Activated CD4-positive, alpha-beta T cell treated with anti-CD3 and anti-CD28 coated beads, Interleukin-2, amount 10 ng/mL, durations not matched to agents 7 days and 5 days (primary cell): ENCODE measurements at places on chromosomes 16 and 17. TPM values are rescaled to one million over a fixed set of nuclear protein-coding genes. Genes with fewer than 3 reads are reported as not detected.

- DNase-seq, result peak; percentile 54
Measured at GRCh38 chr17:65750631-65751115, 189.2 kb upstream of the AXIN2 start.

- no peak for DNase-seq
Measured at GRCh38 chr16:26547681-26548080, 519.0 kb upstream of the C16orf82 start.

DNA sequence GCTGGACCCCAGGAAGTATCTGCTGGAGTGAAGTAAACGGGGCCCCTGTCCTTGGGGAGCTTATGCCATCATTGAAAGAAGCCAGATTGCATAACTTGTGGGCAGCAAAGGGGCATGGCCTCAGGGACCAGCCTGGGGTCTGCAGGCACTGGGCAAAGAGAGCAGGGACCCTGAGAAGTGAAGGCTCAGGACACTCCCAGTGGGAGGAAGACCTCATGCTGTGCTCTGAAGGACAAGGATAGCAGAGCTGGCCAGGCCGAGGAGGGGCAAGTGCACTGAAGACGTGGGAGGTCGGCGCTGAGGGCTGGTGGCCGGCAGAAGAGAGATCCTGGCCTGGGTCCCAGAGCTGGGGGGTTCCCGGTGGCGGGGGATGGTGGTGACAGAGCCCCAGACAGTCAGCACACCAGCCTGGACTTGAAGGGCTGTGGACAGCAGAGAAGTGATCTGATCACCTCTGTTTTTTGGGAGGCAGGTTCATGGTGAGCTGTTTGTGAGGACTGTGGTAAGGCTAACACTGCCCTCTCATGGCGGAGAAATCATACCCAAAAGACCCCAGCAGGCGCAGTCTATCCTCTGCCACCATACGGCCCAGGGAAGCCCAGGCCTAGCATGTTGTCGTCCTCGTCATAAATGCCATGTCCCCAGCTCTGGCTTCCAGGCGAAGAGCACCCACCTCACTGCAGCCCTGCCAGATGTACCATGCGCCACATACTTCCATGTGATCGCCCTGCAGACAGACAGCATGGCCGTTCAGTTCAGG, 7.1 kb upstream of the CNP start:
- DNase-seq, result no peak

DNA sequence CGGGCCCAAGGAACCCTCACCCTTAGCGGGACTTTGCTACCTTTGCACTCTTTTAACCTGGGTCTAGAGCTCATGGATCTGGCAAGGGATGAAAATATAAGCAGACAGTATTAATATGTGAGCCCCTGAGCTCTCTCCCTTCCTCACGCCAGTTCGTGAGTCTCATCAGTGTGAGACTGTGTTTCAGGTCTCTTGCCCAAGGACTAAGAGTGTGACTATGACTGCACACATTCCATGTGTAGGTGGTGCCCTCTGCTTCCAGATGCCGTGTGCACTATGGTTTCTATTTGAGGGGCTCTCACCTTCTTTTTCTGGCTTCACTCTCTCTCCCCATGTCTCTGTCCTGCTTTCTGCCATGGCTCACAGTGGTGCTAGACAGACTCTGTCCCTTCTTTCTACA, 40.5 kb downstream of the DHRS7B start:
- no peak for DNase-seq

DNA sequence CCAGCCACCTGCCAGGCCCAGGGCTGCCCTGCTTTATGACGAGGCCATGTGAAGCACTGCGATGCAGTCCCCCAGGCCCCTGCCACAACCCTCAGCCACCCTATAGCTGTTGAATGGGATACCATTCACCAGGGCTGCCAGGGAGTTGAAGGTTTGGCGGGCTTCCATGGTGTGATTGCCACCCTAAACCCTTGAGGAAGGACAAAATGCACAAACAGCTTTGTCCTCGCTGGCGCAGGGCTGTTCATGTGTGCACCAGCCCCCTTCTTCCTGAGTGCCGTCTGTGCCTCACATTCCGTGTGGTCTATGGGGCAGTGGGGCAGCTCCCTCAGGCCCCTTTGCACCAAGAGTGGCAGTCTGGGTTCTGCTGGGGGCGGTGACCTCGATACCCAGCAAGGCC, 25.3 kb downstream of the NARF start:
- no peak for DNase-seq

DNA sequence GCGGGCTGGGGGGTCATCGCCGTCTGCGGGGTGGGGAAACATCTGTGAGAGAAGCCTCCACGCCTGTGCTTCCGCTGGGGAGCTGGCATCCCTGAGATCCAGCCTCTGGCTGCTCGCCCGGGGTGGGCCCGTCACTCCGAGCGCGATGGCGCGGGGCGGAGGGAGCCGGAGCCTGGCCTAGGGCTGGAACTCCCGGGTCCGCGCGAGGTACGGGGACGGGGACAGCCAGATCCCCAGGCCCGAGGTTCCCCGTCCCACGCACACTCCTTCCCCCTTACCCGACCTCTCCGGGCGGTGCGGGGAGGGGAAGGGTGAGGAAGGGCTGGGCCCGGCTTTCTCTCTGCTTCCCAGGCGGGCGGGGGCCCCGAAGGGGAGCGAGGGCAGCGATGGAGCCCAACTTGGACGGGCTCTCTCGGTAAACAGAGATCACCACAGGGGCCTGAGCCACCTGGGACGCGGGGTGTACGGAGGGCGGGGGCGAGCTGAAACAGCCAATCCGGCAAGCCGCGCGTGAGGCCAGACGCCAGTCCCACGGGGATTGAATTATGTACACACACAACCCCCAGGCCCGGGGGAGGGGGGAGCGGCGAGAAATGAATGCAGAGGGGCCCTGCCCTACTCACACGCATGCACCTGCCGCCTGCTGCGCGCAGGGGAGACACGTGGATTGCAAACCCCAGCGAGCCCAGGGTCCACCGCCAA, at the start of gene SLC16A11:
SLC16A11 (minus strand) TSS at position 596 of the 702 bp plus-strand sequence; CDS start at position 17, 579 bp downstream.
- peak; percentile 24 for DNase-seq

TSPOAP1 gene
- total RNA-seq, result 44.1 TPM

DNA sequence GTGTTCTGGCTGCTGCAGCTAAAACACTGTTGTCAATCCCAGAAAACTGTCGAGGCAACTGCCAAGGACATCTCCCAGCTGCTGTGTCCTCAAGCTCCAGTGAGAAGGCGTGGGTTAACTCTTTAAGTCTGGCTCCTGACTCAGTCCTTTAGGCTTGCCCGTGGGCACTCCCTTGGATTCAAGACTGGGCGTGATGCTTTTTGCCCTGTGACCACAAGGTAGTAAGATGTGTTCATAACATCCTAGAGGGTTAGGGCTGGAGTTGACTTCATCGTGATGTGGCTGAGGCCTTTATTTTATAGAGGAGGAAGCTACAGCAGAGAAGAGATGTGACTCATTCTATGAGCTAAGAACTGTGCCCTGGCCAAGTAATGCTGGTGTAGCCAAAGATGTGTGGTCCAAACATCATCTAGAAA, 50.9 kb upstream of the TEKT3 start:
- DNase-seq, result no peak

- DNase-seq, result no peak
Measured at GRCh38 chr17:64074704-64075426, 54.4 kb upstream of the ICAM2 start.

OR1A2 gene
- not detected for total RNA-seq

DNA sequence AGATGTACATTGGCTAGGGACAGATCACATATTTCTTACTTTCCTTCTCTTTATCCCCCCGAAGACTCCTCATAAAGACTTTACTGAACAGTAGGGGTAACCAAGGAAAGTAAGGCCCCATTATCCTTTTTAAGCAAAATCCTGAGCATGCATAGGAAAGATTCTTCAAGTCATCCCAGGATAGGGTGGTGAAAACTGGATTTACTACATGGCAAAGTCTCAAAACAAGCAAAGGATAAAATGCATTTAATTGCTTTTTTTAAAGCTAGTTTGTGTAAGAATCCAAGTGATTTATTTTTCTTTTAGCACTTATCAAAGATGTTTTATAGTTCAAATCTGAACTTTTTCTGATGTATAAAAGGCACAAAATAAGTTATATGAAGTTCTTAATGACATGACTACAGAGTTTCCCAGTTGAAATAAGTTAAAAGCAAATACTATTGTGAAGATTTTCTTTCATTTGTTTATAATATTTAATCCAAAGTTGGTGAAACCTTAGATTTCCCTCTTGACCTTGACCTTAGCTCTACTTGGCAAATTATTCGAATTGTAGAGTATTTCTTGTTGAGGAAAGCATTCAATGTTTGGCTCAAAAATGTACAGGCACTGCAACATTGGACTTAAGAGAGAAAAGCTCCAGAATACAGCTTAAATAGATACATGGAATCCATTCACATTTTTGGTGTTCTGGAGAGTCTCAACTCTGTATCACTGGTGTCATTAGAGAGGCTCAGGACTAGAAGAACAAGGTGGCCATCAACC, 104.3 kb downstream of the ABCA8 start:
- no peak for DNase-seq

RNF112 gene
- 0.67 TPM for total RNA-seq

DNA sequence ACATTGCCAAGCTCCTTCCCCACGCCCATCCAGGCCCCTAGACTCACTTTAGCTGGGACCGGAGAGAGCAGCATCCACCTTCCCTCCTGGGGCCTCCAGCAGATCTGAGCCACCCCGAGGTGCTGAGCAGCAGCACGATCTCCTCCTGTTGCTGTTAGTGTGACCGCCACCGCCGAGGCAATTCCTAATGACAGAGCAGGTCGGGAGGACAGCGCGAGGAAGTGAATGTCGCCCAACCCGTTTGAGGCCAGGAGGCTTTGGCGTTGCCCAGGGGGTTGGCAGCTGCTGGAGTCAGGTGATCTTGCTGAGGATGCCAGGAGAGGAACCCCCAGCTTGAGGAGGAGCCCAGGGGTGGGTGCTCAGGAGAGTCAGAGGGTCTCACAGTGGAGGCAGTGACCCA, at the start of gene RNF222:
RNF222 (minus strand) TSS at position 192 of the 400 bp plus-strand sequence. CDS start 4,366 bp downstream, outside the sequence.
- no peak for DNase-seq

SRL gene
- total RNA-seq, result not detected

GRCh38 chr17:32123782-32124181, 18.5 kb upstream of the RHOT1 start:
- no peak for DNase-seq

GRCh38 chr17:81234940-81235821, 3.7 kb downstream of the TEPSIN start:
- no peak for DNase-seq

FLII gene
- 328 TPM for total RNA-seq

- DNase-seq, result no peak
Measured at GRCh38 chr16:50988441-50988840, 162.6 kb downstream of the SALL1 start.

DNA sequence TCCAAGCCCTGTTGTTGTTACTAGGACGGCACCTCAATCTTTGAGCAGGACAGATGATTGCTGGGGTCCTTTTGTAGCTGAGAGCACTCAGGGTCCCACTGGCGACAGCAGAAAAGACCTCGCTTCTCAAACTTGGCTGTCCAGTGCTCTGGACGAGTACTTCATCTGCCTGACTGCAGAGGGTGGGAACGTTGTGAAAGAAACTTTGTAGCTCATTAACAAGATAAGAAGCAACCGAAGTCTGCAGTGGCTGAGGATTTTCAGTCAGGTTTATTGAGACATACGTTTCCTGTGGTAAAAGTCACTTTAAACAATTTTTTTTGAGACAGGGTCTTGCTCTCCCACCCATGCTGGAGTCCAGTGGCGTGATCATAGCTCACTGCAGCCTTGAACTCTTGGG, 191.7 kb downstream of the PRKCB start:
- no peak for DNase-seq

GRCh38 chr16:15973421-15973820, 24.0 kb downstream of the ABCC1 start:
- DNase-seq, result no peak

GRCh38 chr17:80262775-80263244, 2.2 kb downstream of the RNF213 start:
- no peak for DNase-seq

- peak; percentile 72 for DNase-seq
Measured at GRCh38 chr17:74972107-74972972, at the start of gene HID1. Gene HID1, minus strand, starts transcription at chr17:74972759. Its CDS starts 103 bp downstream, at chr17:74972656.

DNA sequence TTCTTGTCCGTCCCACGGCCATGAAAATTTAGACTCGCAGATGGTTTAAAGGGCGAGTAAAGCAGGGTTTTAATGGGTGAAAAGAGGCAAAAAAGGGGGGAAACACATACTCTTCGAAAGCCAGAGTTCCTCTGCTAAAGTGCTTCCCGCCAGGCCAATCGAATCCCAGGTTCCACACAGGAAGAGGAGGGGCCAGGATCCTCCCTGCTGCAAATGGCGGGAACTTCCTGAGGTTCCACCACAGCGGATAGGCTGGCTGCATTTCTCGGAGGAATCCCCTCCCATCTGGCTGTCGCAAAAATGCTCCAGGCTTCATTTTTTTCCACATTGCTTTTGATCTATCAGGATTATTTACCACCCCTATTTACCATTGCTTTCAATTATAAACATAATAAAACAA, 670.1 kb upstream of the CA10 start:
- DNase-seq, result no peak

DNA sequence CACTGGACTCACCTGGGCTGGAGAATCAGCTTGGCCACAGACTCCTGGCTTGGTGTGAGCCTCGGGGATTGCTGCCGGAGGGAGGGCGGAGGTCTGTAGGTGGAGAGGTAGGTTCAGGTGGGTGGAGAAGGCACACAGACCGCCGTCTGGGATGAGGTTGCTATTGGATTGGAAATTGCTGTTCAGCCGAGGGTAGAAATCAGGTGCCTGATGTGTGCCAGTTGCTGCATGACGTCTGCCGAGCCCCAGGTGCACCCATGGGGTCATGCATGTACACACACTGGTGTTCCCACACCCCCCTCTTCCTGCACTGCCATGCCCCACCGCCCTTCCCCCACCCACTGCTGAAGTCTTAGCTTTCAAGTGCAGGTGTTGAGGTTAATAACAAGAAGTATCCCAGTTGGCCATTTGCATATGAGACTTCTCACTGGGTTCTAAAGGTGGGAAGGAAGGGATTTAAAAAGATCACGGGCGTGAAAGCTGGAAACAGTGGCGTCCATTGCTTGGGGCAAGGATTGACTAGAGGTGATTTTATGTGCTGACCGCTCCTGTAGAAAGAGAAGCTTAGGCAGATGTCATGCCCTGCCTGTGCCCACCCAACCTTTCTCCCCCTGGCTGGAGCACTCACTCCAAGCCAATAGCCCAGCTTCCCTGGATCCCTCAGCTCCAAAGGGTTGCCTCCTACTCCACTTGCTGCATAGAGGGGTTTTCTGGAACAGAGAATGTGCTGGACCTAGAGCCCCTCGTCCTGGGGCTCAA, 193.6 kb downstream of the CCDC182 start:
- DNase-seq, result no peak

DNA sequence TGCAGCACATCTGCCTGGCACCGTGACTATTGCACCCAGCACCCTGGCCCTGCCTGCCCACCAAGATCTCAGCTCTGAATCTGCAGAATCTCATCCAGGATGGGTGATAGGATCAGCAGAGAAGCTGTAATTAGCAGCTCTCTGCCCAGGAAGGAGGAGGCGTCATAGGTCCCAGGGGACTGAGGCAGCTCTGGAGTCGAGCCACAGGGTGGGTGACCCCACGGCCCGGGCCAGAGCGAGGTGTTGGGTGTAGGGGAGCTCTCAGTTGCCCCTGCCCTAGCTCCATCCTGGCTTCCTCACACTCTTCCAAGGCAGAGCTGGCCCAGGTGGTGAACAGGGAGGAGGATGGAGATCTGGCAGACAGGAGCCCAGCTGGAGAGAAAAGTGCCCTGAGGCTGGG, 18.2 kb upstream of the FAM83G start:
- DNase-seq, result no peak

ZNF200 gene
- total RNA-seq, result 11.7 TPM

SEPHS2 gene
- total RNA-seq, result 58.9 TPM
